ENCODE measurements at places on chromosomes 4 and X.

DNA sequence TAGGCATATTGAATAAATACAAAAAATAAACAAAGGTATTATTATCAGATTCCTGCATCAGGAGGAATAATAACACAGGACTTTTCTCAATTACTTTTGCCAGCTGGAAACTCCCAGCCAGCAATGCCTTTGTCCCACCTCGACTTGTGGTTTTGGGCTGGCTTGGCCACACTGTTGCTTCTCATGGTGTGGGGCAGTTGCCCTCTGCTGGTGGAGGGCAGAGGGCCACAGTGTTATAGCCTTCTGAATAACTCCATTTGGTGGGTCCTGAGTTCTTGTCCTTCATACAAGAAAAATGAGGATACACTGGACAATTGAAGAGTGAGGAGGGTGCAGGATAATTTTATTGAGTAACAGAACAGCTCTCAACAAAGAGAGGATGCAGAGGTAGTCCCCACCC, 1206.0 kb upstream of the ADGRL3 start:
- no peak for DNase-seq

GRCh38 chrX:134452596-134452995, 7.4 kb upstream of the HPRT1 start:
- no peak for DNase-seq

- DNase-seq: no peak
These were observed 470.2 kb downstream of the SPRY1 start for GRCh38 chr4:123866796-123867195.

DNA sequence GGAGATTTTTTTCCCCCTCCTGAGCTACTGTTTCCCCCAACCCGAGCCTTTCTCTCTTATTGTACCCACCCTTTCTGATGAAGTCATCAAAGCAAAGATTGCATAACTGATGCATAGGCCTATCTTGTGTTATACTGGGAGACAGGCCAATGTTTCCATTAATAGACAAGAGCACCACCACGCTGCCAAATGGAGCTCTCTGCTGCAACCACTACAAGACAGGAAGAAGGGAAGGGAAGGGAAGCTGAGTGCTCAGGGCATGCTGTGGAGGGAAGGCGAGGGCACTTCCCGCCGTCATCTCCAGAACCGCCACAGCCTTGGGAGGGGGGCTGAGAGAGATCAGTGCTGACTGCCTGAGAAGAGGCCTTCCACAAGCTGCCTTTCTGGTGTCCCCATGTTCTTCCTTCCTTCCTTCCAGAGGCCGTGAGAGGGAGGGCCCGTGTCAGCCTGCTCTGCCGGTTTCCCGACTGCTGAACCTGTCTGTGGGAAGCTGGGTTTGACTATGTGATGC, 75.0 kb downstream of the MGST2 start:
- no peak for DNase-seq

DNA sequence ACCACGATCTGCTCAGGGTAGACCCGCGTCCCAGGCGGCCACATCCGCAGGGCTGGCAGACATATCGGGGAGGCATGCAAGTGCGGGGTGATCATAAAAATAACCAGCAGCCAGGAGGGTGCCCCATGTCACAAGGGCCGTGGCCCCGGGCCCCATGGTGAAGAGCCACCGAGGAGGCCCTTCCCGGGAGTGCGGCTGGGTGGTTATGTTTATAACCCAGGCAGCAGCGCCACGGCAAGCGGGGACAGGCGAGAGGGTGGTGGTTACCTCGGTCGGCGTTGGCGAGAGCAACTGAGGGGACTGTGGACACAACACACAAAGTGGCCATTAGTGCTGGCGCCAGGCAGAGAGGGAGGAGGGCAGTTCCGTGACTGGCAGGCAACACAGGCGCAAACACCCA, 92.7 kb upstream of the AFAP1 start:
- no peak for DNase-seq

DNA sequence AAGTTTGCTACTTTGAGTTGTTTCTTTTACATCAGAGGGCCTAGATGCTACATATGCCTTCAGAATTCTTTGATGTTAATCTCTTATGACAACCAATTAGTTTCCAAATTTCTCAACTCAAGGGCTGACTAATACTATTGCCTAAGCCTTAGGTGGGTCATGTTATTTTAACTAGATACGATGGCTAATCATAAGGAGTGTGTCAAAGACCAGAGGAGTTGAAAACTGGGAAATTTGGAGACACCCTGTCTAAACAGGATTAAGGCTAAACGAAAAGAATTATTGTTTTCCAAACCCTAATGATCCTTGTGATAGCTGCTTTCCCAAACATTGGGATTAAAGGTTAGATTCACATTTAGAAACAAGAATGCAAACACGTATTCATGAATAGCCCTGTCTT, 228.5 kb downstream of the PCDH7 start:
- no peak for DNase-seq

DNA sequence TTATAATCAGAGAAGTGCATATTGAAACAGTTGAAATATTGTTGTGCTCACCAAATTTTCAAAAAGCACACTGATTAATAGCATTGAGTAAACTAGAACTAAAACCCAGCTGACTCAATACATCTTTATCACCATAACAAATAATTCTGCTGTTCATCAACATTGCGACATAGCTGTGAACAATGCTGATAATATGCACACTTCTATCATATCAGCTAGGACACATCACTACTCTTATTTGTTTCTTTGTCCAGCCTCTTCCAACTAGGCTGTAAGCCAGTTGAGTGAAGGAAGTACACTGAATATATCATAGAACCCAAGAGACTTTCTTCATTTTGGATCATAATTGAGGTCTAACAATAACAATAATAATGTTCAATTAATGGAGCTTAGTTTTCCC, 349.7 kb downstream of the IQCM start:
- no peak for DNase-seq

- DNase-seq: peak; percentile 61
These were observed 63.6 kb downstream of the SPINK2 start for GRCh38 chr4:56757821-56758411.

GRCh38 chr4:176953021-176953420, 160.3 kb upstream of the VEGFC start:
- DNase-seq: no peak

GRCh38 chrX:113260474-113260873, 419.8 kb upstream of the AMOT start:
- DNase-seq: no peak

DNA sequence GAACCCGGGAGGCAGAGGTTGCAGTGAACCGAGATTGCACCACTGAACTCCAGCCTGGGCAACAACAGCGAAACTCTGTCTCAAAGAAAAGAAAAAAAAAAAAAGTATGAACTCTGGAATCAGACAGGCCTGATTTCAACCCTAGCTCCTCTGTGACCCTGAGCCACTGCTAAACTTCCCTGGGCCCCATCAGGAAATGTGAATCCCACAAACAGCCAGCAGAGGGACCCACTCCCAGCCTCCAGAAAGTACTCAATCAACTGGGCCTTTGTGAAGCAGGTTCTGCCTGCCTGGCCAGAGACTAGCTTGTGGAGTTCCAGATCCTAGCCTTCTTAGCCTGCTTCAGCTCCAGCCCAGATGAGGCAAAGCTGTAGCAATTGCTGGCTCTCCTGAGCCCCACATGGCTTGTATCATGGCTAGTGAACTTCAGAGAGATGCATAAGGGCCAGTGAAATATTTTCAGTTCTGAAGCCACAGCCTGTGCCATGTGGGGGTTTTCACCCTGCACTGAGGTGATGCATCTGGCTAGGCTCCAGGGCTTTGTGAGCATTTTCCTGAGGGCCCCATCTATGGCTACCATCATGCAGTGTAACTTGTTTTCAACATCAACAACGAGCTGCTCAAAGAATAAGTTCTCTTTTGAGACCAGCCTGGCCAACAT, 7.2 kb upstream of the IDS start:
- DNase-seq: peak; percentile 29

DNA sequence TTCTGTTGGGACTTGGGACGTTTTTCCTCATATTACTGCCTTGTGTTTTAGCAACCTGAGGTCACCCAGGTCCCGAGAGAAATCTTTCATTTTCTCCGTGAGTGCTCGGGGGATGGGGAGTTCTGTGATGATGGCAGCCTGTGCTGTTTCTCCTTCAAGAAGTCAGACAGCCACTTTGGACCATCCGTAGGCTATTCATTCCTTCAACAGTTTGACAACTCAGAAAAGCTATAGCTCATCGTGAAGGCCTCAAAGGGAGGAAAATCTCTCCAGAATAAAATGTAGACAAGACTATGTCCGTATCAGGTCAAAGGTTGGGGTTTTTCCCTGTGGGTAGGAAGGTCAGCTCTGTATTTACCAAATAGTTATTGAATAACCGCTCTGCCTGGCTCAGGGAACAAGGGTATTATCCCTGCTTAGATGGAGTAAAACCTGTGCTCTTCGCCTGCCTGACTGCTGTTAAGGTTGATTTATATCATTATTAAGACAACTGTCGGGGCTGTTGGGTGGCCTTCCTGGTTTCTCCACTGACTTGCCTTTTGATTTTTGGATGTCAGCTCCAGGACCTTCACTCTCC, 36.6 kb downstream of the FAM114A1 start:
- DNase-seq: no peak

GRCh38 chrX:96689991-96690390, 5.3 kb downstream of the DIAPH2 start:
- DNase-seq: no peak

GRCh38 chrX:155954793-155955192, 42.7 kb upstream of the IL9R start:
- DNase-seq: no peak

GRCh38 chr4:77959566-77960338, 97.1 kb downstream of the MRPL1 start:
- DNase-seq: no peak

DNA sequence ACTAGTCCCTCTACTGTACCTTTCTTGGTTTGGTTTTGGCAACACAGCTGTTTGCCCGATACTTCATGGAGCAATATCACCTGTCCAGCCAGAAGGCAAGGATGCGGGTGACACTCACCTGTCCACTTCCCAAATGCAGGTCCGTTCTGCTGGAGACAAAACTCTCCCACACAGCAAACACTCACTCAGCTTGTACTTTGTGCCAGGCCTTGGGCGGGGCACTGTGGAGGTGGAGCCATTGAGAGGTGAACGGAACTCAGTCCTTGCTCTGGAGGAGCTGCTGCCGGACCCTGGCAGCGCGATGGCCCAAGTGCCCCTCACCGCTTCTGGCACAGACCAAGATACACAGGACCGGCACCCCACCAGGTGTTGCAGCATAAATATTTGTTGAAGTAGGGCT, 15.3 kb upstream of the HMGB3 start:
- DNase-seq: no peak

GRCh38 chr4:128379860-128380259, 92.2 kb upstream of the PGRMC2 start:
- DNase-seq: no peak

DNA sequence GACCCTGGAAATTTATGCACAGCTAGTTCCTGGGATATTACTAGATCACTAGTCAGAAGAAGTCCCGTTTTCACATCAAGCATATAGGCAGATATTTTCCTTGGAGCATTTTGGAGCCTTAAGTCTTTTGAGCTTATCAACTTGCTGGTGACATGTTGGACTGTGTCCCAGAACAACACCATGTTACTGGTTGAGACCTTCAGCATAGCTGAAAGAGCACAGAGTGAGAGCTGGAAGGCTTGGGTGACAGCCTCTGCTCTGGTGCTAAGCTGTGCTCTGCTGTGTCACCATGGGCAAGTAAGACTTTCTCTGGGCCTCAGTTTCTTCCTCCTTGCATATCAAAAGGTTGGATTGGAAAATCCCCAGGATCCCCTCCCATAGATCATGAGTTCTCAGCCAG, 116.6 kb upstream of the FRMPD4 start:
- no peak for DNase-seq

- no peak for DNase-seq
These were observed 105.1 kb upstream of the ADGRL3 start for GRCh38 chr4:61094854-61095598.

- DNase-seq: no peak
These were observed 14.6 kb downstream of the GRXCR1 start for GRCh38 chr4:42906891-42907759.

DNA sequence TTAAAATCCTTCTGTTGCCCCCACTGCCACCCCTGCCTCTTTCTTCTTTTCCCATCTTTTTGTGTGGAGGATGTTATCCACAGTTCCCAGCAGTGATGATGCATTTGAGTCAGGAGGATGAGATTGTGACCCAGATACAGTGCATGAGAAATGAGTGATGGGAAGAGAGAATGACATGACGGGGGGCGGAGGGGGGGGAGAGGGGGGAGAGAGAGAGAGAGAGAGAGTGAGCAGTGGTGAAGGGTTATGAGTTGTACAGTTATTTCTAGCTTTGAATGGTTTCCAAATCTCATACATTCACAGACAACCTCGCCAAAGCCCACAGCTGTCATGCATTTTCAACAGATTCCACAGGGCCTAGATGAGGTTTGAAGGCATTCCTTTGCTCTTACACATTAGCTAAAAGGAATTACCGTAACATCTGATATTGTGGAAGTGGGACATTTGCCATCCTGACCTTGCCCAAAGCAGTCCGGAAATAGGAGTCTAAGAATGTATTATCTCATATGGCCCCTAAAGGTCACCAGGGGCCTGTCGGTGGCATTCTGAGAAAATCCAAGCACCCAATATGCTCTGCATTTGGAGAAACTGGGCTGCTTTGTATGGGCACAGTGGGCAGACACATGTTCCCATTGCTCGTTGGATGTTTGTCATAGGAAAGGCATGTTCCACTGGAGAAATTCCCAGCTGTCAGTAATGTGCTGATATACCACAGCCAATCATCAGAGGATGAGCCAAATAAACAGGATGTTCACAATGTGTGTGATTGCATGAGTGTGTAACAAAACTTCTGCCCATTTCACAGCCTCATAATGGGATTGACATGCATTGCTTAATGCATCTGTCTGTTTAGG, 435.8 kb downstream of the SPRY1 start:
- no peak for DNase-seq

DNA sequence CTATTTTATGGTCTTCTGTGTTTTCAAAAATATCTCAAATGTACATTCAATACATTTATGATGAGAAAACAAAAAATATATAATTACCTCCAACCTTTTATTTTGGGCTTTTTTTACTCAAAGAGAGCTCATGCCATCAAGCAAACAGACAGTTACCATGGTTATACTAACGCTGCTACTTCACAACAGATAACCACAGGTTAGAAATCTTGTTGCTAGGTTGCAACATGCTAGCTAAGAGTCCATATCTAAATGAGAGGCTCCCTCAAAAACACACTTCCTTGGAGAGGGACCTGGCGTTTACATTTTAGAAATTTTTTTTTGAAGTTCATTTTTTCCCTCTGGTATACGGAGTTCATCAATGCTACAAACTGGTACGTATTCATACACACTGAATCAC, 44.3 kb downstream of the TBC1D9 start:
- no peak for DNase-seq

DNA sequence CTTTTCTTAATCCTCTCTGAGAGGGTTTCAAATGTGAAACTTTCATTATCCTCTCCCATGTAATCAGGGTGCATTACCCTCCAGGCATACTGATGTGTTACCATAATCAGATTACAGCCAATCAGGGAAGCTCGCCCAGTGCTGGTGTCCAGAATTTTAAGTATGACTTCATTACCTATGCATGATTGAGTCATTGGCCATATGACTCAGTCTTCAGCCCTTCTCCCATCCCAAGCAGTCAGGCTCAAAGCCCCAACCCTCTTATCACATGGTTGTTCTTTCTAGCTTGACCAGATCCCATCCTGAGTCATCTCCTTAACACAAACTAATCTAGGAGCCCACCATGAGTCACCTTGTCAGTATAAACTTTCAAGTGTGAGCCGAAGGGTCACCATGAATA, 1668.1 kb upstream of the AGA start:
- no peak for DNase-seq

All from stimulated activated CD4-positive, alpha-beta T cell treated with anti-CD3 and anti-CD28 coated beads, Interleukin-4, amount 100 ng/mL, for 4 hours (primary cell).